Osteoblast (primary cell): ENCODE measurements at places on chromosomes 7 and 10. TPM values are rescaled to one million over a fixed set of nuclear protein-coding genes. Genes with fewer than 3 reads are reported as not detected.

Gene CALML5
- total RNA-seq, result not detected in 2 replicates

Gene SMKR1
- 0.72 and 0.88 TPM in 2 replicates for total RNA-seq

DNA sequence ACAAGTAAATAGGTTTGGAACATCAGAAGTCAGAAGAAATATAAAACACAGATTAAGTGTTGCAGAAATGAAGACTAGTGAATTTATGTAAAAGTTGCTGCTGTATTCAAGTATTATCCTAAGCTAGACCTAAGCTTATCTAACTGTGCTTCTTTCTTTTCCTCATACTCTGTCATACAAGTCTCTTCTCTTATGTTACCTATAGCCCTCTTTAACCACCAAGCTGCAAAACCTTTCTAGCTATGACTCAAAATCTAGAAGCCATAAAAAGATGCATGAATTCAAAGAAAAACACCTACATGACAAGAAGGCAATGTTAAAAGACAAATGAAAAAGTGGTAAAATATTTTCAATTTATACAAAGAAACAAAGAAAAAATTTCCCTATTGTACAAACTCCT, 23.0 kb downstream of the DENND11 start:
- DNase-seq, result no peak

- no peak for DNase-seq
Measured at GRCh38 chr10:117218654-117219053, 21.4 kb downstream of the KCNK18 start.

DNA sequence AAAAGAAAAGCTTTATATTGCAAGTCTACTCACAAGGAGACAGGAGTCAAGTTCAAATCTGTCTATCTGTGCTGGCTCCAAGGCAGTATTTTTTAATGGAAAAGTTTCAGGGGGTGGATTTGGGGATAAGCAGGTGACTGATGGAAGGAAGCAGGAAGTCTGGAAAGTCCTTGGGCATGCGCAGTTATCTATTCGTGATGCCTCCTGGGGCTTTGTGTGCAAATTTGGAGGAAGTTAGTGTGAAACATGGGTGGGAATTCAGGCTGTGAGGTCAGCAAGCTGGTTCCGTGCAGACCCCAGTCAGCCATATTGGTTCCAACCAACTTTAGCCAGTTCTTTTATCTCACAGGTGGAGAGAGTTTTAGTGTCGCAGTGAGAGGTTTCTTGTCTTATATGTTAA, 140.0 kb downstream of the FRMD4A start:
- no peak for DNase-seq

DNA sequence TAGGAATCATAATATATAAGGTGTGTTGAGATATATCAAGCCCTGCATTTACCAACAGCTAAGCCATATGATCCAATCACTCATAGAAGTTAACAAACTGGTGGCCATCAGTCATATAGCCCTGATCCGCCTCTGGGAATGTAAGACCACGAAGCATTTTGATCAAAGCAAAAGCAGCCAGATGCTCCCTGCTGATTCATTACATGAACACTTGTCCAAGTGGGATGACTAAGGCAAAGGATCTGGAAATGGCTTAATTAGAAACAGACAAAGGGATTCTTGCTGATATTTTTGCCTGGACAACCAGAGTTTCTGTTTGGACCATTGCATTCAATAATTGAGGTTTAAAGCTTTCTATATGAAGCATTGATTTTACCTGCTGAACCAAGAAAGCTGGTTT, 535.5 kb downstream of the GPAM start:
- peak; percentile 86 for DNase-seq
